ENCODE measurements at places on chromosomes 16 and 17.

- DNase-seq: no peak
Measured at GRCh38 chr17:6684881-6685767, 28.0 kb downstream of the SLC13A5 start.

DNA sequence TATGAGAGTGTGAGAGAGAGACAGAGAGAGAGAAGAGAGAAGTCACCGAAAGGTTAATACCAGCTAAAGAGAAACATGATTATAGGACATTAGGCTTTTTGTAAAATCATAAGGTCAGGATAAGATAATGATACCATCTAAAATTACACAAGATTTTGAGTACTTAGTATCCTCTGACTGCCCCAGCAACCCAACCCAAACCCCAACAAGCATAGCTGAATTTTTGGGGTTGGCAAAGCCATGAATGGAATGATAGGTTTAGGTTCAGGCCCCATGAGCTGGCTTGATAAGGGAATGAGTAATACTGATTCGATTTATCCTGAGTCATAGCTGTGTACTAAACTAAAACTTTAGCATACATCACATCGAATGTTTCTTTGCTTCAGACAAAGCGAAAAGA lies 259.5 kb downstream of the IRX3 start:
- DNase-seq: no peak

- DNase-seq: no peak
Measured at GRCh38 chr16:2689968-2690801, 7.9 kb downstream of the KCTD5 start.

GRCh38 chr17:51270636-51271035 lies 10.3 kb downstream of the UTP18 start:
- DNase-seq: no peak

DNA sequence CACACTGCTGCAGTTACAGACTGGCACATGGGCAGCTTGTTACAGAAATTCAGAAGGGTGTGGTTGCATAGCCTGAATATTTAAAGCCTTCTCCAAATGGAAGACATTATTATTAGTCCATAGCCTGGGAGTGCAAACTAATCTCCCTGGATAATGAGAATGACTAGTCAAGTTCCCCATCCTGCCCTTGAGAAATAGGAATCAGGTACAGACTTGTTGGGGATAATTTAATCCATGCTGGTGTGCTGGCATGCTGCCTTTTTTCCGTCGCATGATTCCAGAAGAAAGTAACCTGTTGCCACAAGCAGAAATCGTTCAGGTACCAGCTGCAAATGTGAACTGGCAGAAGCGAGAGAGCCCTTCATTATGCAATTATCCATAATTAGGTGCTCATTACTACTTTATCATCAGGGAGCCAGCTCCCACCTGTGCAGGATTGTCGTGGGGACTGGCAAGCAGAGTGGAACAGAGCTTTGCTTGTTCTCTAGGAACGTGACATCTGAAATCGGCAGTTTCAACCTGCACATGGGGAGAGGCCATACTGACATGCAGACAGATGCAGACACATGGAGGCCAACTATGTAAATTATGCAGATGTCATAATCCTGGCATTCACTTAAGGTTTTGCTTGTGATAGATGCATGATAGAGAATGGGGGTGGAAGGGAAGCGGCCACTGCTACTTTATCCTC lies 419.4 kb downstream of the PMP22 start:
- DNase-seq: no peak

All from cortex of kidney (tissue), 1 donor.